ENCODE measurements at places on chromosomes 16 and 17. TPM values are rescaled to one million over a fixed set of nuclear protein-coding genes. Genes with fewer than 3 reads are reported as not detected.

- DNase-seq, result no peak
Measured at GRCh38 chr17:17696882-17697633, 15.8 kb downstream of the RAI1 start.

Gene AKAP10
- 20.6 TPM for total RNA-seq

- DNase-seq, result no peak
Measured at GRCh38 chr17:58764373-58764772, 8.7 kb downstream of the PPM1E start.

DNA sequence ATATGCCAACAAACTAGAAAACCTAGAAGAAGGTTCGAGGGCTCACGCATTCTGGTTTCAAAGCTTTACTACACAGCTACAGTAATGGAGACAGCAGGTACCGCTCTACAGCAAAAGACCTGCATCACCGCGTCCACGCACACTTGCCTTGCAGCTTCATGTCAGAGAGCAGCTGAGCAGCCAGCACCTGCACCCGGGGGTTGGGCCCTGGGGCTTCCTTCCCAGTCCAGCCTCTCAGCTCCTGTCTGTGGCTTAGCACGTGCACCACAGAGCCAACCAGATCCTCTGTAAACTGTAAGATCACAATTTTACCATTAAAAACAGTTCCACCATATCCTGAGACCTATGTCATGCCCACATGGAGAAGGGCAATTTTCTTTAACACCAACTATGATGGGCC is 15.3 kb downstream of the MEAK7 start:
- DNase-seq, result no peak

Gene IL21R
- 10.8 TPM for total RNA-seq

- DNase-seq, result no peak
Measured at GRCh38 chr16:56631832-56632155, 665 bp upstream of the MT1M start.

- DNase-seq, result no peak
Measured at GRCh38 chr17:66480243-66480642, 177.8 kb downstream of the PRKCA start.

All from LHCN-M2 (cell line).